ENCODE measurements at places on chromosomes 5 and 9.
A peak's percentile ranks its signal among the peaks of the same experiment; 100 is the strongest.

DNA sequence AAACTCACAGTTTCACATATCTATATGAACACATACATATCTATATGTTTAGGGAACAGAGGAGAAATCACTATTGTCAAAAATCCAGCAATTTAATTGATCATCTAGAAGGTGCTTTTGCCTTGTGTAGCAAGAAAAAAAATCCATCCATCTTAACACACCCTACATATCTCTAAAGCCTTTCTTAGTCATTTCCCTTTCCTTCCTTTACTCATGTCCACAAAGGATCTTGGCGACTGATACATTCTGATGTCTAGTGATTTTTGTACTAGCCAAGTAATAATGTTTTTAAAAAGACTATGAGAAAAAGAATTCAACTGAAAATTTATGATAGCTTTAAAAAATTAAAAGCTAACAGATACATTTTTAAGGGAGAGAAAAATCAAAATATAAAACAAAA, 22.5 kb downstream of the ZDHHC21 start:
- no peak for DNase-seq

- no peak for DNase-seq
These were observed 1356.8 kb upstream of the ACO1 start for GRCh38 chr9:31027678-31028077.

GRCh38 chr5:149667084-149667828, 62.9 kb upstream of the PPARGC1B start:
- no peak for DNase-seq

GRCh38 chr5:38297830-38298608, 39.7 kb downstream of the EGFLAM start:
- no peak for DNase-seq

GRCh38 chr5:25005431-25005830, 360.7 kb upstream of the CDH10 start:
- no peak for DNase-seq

- peak; percentile 28 for DNase-seq
These were observed 10.4 kb downstream of the PTCH1 start for GRCh38 chr9:95506428-95506677.

- no peak for DNase-seq
These were observed 116.5 kb upstream of the DAPK1 start for GRCh38 chr9:87381050-87381711.

GRCh38 chr5:59917121-59917520, 23.6 kb upstream of the PDE4D start:
- DNase-seq = no peak

DNA sequence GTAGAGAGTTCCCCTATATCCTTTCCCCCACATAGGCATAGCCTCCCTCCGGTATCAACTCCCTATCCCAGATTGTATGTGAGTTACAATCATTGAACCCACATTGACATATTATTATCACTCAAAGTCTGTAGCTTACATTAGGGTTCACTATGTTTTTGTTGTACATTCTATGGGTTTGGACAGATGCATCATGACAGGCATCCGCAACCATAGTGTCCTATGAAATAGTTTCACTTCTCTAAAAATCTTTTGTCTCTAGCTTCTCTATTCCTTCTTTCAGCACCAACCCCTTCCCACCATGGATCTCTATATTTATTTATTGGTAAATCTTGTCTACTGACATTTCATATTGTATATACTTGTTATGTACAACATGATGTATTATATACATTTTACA, 31.6 kb downstream of the TAF11L14 start:
- DNase-seq = no peak

- DNase-seq = no peak
These were observed 125.8 kb downstream of the SCAMP1 start for GRCh38 chr5:78486218-78486617.

- DNase-seq = no peak
These were observed 16.7 kb downstream of the TRAF1 start for GRCh38 chr9:120909904-120910303.

All from NCI-H1436 (cell line).